ENCODE measurements at places on chromosomes 4 and X.

GRCh38 chr4:154368060-154368459 lies 123.5 kb downstream of the DCHS2 start:
- DNase-seq, result no peak

DNA sequence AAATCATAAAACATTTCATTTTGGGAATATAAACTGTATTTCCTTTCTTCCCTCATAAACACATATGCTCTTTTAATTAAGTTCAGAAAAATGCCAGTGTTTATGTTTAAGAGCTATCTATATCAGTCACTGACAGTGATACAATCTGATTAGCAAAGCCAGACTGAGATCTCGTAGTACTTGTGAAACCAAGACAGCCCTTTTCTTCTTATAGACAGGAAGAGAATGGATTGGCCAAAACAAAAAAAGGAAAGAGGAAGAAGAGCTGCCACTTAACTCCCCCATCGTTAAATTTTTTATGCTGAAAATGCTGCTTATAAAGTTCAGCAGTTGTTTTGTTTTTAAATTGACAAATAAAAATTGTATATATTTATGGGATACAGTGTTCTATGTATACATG lies 87.4 kb downstream of the PLAC1 start:
- DNase-seq, result no peak

GRCh38 chrX:68696267-68696990 lies 49.0 kb downstream of the STARD8 start:
- DNase-seq, result no peak

GRCh38 chr4:138279286-138279685 lies 37.1 kb upstream of the SLC7A11 start:
- DNase-seq, result no peak

Measured in Jurkat, Clone E6-1 (cell line).